ENCODE measurements at places on chromosomes 7 and 10. TPM values are rescaled to one million over a fixed set of nuclear protein-coding genes. Genes with fewer than 3 reads are reported as not detected.

TYW1B gene
- total RNA-seq = 1.4 TPM

PRLHR gene
- total RNA-seq = under 0.01 TPM

GDF2 gene
- total RNA-seq = 8.5 TPM

MGAM2 gene
- total RNA-seq = 0.59 TPM

CRHR2 gene
- total RNA-seq = not detected

DNA sequence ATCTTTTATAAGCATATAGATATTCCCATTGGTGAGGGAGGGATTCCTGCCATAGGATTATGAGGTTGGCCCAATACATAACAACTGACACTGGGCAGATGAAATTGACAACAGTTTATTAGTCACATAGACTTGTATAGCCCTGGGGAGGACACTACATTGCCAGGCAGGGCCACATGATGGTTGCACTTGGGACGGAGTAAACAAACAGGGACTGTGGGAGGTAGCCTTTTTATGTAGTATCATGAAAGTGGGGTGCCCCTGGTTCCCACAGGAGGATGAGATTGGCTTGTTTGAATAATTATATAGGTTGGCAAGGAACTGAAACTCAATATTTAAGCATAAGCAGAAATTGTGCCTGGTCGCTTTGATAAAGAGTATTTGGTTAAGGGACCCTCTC is 23.5 kb downstream of the TRIM24 start:
- no peaks in the 10 kb centered on the region for H3K27me3 ChIP-seq
- H3K4me3 ChIP-seq = no peak overlapping the region
- peaks cover 5% of the 10 kb centered on the region for H3K4me1 ChIP-seq
- H3K27ac ChIP-seq = no peak overlapping the region
- H3K36me3 ChIP-seq = no peaks in the 10 kb centered on the region

GRCh38 chr7:23114896-23115295 is 9.3 kb downstream of the KLHL7 start:
- H3K27ac ChIP-seq = no peak overlapping the region
- no peaks in the 10 kb centered on the region for H3K36me3 ChIP-seq
- no peaks in the 10 kb centered on the region for H3K27me3 ChIP-seq

GRCh38 chr7:33836797-33837355 is 68.5 kb upstream of the BMPER start:
- no peaks in the 10 kb centered on the region for H3K27me3 ChIP-seq
- DNase-seq = no peak
- H3K4me1 ChIP-seq = no peaks in the 10 kb centered on the region
- no peak overlapping the region for H3K27ac ChIP-seq
- no peaks in the 10 kb centered on the region for H3K36me3 ChIP-seq
- no peak overlapping the region for H3K4me3 ChIP-seq

DNA sequence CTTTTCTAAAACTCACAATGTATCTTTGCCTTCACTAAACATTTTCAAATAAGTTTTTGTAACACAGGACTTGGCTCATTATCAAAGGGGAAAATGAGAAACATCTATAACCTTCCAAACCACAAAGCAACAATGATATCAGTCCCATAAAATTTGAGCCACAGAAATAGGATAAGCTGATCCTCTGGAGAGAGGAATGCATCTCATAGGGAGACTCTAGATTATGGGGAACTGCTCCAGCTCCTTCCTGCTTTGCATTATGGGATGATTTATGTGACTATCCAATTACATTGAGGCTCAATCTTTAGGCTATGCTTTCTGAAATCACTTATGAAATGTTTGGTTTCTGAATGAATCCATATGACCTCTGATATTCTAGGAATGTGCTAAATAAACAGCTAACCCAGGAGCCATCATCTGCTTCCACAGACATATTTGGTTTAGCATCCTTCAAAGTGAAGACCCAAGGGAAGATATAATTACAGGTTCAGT is 70.4 kb downstream of the CUBN start:
- H3K27me3 ChIP-seq = no peaks in the 10 kb centered on the region
- DNase-seq = no peak
- no peak overlapping the region for H3K4me3 ChIP-seq
- no peak overlapping the region for H3K27ac ChIP-seq

DNA sequence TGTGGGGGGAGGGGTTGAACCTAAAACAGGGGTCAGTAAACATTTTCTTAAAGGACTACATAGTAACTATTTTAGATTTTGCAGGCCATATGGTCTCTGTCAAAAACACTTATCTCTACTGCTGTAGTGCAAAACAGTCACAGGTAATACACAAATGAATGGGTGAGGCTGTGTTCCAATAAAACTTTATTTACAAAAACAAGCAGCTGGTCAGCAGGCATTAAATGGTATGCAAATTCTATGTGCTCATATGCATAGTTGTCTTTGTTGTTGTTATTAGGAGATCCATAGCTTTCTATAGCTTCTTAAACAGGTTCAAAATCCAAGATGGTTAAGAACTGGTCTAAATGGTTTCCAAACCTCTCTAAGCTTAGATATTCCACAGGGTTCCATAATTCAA is 302.6 kb downstream of the RNLS start:
- DNase-seq = no peak
- H3K4me1 ChIP-seq = no peaks in the 10 kb centered on the region
- H3K4me3 ChIP-seq = no peak overlapping the region
- H3K36me3 ChIP-seq = no peaks in the 10 kb centered on the region
- H3K27ac ChIP-seq = no peak overlapping the region

- H3K4me3 ChIP-seq = no peak overlapping the region
- H3K27me3 ChIP-seq = no peaks in the 10 kb centered on the region
- no peaks in the 10 kb centered on the region for H3K36me3 ChIP-seq
- H3K4me1 ChIP-seq = no peaks in the 10 kb centered on the region
- H3K27ac ChIP-seq = no peak overlapping the region
Observed at GRCh38 chr10:57830877-57831560, 436.7 kb downstream of the IPMK start.

DNA sequence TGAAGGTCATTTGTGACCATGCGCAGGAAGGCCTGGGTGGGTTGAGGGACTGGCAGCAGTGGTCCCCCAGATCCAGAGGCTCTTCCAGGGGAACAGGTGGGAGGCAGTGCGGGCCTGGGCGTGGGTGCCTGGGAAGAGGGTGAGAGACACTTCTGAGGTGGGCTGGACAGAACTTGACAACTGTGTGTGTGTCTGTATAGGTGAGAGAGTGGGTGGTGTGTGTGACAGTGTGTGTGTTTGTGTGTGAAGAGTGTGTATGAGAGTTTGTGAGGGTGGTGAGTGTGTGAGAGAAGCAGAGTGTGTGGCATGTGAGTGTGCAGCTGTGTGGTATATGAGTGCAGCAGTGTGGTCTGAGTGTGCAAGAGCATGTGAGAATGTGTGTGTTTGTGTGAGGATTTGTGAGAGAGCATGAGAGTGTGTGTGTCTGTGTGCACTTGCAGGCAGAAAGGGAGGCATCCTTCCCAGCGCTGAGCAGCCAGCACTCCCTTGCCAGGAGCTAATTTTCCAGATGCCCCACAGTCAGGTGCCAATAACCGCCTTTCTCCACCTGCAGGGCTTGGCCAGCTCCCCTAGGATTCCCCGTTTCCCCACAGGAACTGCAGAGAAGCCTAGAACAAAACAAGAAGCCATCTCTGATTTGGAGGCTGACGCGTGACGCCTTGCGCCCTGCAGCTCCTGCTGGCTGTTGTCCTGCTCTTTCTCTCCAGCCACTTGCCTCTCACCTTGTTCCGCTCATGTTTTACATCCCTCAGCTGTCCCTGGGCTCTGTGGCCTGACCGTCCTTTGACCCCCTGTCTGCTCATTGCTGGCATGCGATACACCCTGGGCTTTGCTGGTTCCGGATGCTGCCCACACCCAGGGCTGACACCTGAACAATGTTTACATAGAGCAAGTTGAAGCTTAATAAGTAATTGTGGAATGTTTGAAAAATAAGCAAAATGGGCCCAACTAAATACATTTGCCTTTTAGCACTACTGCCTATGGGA is 88.0 kb downstream of the TMEM178B start:
- H3K4me1 ChIP-seq = no peaks in the 10 kb centered on the region

DNA sequence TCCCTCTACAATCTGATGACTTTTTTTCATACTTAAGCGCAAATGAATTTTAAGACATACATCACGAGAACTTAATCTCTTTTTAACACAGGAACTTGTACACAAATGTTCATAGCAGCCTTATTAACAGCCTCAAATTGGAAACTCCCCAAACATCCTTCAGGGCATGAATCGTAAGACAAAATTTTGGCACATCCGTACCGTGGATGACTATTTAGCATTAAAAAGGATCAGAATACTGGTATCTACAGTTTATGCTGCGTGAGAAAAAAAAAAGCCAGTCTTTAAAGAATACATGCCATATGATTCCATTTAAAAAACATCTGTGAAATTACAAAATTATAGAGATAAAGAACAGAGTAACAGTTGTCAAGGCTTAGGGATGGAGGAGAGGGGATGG is 46.8 kb downstream of the PDE1C start:
- no peak overlapping the region for H3K4me3 ChIP-seq
- DNase-seq = no peak
- no peaks in the 10 kb centered on the region for H3K27me3 ChIP-seq
- H3K36me3 ChIP-seq = no peaks in the 10 kb centered on the region
- H3K4me1 ChIP-seq = no peaks in the 10 kb centered on the region
- no peak overlapping the region for H3K27ac ChIP-seq

DNA sequence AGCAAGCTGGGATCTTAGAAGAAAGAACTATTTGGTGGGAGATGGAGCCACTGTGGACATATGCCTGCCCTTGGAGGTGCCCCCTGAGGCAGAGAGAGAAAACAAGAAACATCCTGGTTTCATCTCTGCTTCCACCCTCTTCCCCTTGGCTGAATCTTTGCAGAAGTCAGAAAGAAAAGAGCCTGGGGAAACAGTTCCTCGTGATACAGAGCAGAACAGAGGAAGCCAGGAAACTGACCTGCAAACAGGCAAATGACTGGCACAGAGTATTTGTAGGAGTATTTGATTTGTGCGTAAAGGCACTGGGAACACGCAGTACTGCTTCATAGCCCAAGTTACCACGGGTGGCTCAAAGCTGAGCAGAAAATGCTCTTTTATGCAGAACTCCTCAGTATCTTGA is 7.0 kb upstream of the KEL start:
- no peaks in the 10 kb centered on the region for H3K4me1 ChIP-seq
- no peak for DNase-seq
- no peaks in the 10 kb centered on the region for H3K27me3 ChIP-seq
- no peaks in the 10 kb centered on the region for H3K36me3 ChIP-seq
- H3K27ac ChIP-seq = no peak overlapping the region
- H3K4me3 ChIP-seq = no peak overlapping the region

GRCh38 chr10:123379156-123379555 is 225.0 kb downstream of the BUB3 start:
- H3K4me3 ChIP-seq = no peak overlapping the region
- no peaks in the 10 kb centered on the region for H3K4me1 ChIP-seq
- H3K27ac ChIP-seq = no peak overlapping the region
- DNase-seq = no peak
- H3K27me3 ChIP-seq = no peaks in the 10 kb centered on the region

DNA sequence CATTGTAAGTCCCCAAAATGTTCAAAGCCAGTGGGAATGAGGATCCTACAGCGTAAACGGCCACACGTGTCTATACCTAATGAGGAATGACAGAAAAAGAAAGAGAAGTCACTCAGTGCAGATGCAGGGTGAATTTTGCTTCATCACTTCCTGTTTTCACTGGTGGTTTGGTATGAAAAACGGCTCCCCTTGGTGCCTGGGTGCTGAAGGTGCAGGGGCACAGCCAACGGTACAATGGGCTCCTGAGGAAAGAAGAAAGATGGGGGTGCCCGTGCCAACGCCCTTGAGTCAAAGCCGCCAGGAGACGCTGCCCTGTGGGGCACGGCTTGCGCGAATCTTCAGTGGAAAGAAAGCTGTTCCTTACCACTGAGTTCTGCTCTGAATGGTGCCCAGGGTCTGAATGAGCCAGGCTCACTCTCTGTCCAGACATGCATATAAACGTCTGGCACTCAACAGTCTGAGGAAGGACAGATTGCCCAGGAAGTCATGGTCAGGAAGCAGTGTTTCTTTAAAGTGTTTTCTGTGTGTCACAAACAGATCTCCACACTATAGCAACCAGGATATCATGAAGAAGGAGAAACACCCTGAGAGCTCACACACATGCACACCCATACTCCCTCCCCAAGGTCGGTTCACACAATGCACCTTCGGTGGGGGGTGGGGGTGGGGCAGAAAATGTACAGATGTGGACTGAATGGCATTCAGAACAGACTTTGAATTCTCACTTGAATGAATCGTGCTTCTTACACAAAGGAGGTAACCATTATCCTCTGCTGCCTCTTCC is 105.8 kb downstream of the ELMO1 start:
- H3K27ac ChIP-seq = no peak overlapping the region
- no peaks in the 10 kb centered on the region for H3K4me1 ChIP-seq
- H3K4me3 ChIP-seq = no peak overlapping the region

- no peaks in the 10 kb centered on the region for H3K4me1 ChIP-seq
- no peaks in the 10 kb centered on the region for H3K27me3 ChIP-seq
- DNase-seq = no peak
- no peak overlapping the region for H3K4me3 ChIP-seq
- no peaks in the 10 kb centered on the region for H3K36me3 ChIP-seq
- H3K27ac ChIP-seq = no peak overlapping the region
Observed at GRCh38 chr10:113753020-113753692, 1.7 kb downstream of the PLEKHS1 start.

GRCh38 chr10:6737080-6737641 is 157.1 kb upstream of the PRKCQ start:
- H3K36me3 ChIP-seq = no peaks in the 10 kb centered on the region
- DNase-seq = no peak
- no peaks in the 10 kb centered on the region for H3K4me1 ChIP-seq

DNA sequence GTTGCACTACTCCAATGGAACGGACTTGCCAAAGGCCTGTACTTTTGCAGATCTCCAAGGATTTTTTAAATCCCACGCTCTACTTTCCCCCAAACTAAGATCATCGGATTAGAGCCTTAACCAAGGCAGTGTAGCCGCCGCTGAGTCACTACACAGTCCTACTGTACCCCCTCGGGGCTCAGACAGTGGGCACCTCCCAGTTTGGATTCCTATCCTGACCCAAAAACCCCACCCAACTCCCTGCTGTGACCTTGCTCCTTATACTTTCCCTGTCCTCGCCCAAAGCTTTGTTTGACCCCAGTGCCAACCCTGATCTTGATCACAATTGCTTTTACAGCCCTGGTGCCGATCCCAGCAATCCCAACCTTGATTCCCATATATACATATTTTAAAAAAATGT is 17.5 kb upstream of the PLAU start:
- H3K36me3 ChIP-seq = no peaks in the 10 kb centered on the region
- no peaks in the 10 kb centered on the region for H3K4me1 ChIP-seq
- no peak overlapping the region for H3K4me3 ChIP-seq
- DNase-seq = no peak

GRCh38 chr10:1115607-1115955 is 59.4 kb downstream of the WDR37 start:
- no peak overlapping the region for H3K27ac ChIP-seq
- H3K4me1 ChIP-seq = no peaks in the 10 kb centered on the region
- no peak overlapping the region for H3K4me3 ChIP-seq
- H3K36me3 ChIP-seq = peaks cover 57% of the 10 kb centered on the region
- DNase-seq = peak; percentile 27

GRCh38 chr7:80213814-80214213 is 79.2 kb downstream of the GNAI1 start:
- H3K36me3 ChIP-seq = no peaks in the 10 kb centered on the region
- H3K4me3 ChIP-seq = no peak overlapping the region
- no peak for DNase-seq
- no peak overlapping the region for H3K27ac ChIP-seq
- peaks cover 8% of the 10 kb centered on the region for H3K4me1 ChIP-seq

GRCh38 chr10:79929409-79929904 is 19.4 kb downstream of the SFTPD start:
- peak; percentile 85 for DNase-seq
- H3K4me3 ChIP-seq = no peak overlapping the region
- peak overlapping the region; percentile 5 for H3K27ac ChIP-seq
- H3K4me1 ChIP-seq = peaks cover 43% of the 10 kb centered on the region
- H3K36me3 ChIP-seq = no peaks in the 10 kb centered on the region
- no peaks in the 10 kb centered on the region for H3K27me3 ChIP-seq

Data from liver (tissue), 10 donors.